ENCODE measurements at places on chromosomes 1 and 21. TPM values are rescaled to one million over a fixed set of nuclear protein-coding genes. Genes with fewer than 3 reads are reported as not detected.

DNA sequence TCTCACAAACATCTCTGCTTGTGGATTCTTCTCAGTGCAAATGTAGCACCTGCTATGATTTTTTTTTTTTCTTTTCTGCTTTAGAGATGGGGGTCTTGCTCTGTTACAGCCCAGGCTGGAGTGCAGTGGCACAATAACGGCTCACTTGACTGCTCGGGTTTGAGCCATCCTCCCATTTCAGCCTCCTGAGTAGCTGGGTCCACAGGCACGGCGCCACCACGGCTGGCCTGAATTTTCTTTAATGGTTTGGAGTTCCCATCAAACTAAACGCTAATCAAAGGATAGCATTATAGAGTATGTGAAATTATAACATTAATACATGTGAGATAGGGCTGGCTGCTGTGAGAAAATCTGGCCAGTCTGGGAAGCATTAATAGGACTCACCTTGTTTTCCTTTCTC lies 7.2 kb upstream of the PTGER3 start:
- DNase-seq, result no peak

GRCh38 chr1:48207536-48208075 lies 14.9 kb upstream of the SLC5A9 start:
- DNase-seq, result no peak

- DNase-seq, result no peak
Measured at GRCh38 chr1:77484334-77484733, 198.1 kb downstream of the ZZZ3 start.

DNA sequence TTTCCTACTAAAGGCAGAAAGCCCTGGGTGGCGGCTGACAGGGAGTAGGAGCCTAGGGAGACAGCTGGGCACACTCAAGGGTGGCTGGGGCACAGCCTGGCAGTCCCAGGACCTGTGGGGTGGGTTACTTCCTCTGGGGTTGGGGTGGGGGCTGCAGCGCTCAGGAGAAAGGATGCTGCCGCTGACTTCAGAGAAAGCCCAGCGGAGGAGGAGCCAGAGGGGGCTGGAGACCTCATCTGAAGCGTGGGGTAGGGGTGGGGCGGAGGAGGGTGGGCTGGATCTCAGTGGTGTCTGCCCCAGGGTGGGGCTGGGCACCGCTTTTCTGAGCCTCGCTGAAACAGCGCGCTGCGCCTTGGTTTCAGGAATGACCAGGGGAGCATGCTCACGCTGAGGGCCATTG lies 30.8 kb downstream of the KCNA10 start:
- DNase-seq, result no peak

- no peak for DNase-seq
Measured at GRCh38 chr1:19326748-19327065, 14.6 kb downstream of the SLC66A1 start.

DNA sequence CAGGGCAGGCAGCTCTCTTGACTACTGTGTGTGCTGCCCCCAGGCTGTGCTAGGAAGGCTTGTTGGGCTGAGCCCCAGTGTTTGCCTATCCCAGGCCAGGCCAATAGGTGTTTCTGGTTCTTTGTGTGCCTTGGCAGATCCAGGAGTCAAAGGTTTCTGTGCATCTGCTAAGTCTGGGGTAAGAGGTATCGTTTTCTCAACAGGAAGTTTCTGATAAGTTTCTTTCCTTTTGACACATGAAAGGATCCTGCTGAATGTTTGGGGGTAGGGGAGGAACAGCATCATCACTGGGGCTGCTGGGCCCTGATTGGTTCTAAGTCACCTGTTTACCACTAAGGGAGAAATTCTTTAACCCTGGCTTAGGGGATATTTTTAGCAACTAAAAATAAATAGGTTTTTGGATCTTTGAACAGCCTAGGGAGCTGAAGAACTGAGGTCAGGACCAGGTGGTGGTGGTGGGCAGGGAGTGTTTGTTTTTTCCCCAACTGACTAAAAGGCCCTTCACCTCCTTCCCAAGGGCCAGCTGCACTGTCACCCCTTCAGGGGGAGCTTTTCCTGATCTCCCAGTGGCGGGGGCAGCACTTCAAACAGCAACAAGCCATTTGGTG lies 85.1 kb downstream of the KCNN3 start:
- DNase-seq, result peak; percentile 63

DNA sequence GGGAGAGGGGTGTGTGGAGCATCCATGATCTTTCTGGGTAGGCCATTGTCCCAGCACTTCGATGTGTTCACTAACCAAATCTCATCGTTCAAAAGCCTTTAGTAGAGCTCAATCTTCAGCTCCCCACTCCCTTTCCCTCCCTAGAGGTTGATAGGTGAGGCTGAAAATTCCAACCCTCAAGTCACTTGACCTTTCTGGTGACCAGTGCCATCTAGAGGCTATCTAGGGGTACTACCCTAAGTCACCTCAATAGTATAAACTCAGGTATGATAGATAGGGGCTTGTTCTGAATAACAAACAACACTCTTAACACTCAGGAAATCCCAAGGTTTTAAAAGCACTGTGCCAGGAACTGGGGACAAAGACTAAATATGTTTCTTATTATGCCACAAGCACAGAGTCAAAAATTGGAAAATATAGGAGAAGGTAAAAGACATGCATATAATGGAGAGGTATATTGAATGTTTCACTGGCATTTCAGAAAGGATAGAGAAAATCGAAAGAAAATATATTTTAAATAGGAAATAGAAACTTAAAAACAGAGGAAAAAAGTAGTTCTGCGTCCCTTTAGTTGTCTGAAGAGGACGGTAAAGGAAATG lies 42.9 kb upstream of the CD53 start:
- no peak for DNase-seq

GRCh38 chr1:96992871-96993270 lies 271.3 kb downstream of the PTBP2 start:
- no peak for DNase-seq

DNA sequence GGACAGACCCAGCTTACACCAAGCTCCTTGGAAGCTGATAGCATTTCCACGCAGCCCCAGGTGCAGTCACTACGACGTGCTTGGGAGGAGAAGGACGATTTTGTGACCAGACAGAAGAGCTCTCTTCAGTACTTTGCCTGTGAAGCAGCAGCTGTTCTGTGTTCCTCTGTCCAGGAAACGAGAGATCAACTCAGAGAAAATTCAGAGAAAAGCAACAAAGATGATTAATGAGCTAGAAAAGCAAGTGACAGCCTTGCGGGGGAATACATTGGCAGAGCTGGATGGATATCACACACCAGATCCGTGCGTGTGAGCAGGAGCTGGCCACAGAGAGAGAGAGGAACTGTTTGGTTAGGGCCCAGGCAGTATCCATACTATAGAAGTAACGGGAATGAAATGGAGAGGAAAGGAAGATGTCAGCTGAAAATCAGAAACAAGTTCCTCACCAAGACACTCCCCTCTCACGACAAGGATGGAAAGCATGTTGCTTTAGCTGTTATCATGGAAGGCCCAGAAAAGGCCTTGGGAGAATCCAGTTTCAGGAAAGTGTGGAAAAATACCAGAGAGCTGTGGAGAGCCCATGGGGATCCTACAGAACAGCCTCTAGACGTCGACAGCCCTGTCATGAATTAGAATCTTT lies 106.2 kb downstream of the TOMM20 start:
- DNase-seq, result no peak

DNA sequence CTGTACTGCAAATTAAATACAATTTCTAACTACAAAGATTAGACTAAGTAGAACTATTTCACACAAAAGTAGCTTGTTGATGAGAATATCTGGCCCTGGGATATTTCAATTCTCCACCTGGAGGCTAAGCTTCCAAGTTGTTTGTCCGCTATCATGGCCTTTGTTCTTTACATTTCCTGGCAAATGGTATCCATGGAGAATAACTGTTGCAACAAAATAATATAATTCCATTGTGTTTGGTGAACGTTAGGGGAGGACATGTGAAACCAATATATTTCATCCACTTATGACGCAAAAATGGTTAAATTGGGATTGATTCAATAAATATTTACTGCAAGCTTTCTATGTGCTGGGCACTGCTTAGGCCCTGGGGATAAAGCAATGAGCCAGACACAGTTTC lies 565.4 kb downstream of the PTPRC start:
- no peak for DNase-seq

- no peak for DNase-seq
Measured at GRCh38 chr1:230271300-230272035, 154.7 kb downstream of the PGBD5 start.

GRCh38 chr1:164534863-164535610 lies 23.9 kb upstream of the PBX1 start:
- no peak for DNase-seq

- DNase-seq, result no peak
Measured at GRCh38 chr1:194917769-194918168, 1690.5 kb downstream of the KCNT2 start.

DNA sequence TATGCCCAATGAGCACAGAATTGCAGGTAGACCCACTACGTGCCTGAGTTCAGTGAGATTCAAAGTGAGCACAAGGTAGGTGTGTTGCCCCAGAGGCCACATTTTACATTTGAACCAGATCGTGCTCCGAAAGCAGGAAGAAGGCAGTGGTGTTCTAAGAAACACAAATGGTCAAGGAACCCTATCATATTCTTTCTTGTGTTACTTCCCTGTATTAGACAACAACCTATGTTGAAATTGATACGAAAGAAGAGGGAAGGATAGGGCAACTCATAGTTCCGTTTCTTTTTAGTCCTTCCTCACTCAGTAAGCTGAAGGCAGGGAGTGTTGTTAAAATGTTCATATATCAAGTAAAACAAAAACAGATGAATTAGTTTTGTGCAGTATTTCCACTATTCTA lies 33.9 kb downstream of the OLFML2B start:
- no peak for DNase-seq

Gene KRTAP21-2
- total RNA-seq, result not detected

Gene SYCP1
- not detected for total RNA-seq

Gene EPB41
- total RNA-seq, result 19.1 TPM

Gene GPX7
- total RNA-seq, result 12.0 TPM

Gene NIBAN1
- total RNA-seq, result 198 TPM

Gene E2F2
- 0.33 TPM for total RNA-seq

Gene ANP32E
- total RNA-seq, result 19.0 TPM

Gene SLAMF9
- not detected for total RNA-seq

Measured in right atrium auricular region (tissue), 2 donors.